Cardiac muscle cell (in vitro differentiated cells and primary cell): ENCODE measurements at places on chromosomes 12 and 14.

DNA sequence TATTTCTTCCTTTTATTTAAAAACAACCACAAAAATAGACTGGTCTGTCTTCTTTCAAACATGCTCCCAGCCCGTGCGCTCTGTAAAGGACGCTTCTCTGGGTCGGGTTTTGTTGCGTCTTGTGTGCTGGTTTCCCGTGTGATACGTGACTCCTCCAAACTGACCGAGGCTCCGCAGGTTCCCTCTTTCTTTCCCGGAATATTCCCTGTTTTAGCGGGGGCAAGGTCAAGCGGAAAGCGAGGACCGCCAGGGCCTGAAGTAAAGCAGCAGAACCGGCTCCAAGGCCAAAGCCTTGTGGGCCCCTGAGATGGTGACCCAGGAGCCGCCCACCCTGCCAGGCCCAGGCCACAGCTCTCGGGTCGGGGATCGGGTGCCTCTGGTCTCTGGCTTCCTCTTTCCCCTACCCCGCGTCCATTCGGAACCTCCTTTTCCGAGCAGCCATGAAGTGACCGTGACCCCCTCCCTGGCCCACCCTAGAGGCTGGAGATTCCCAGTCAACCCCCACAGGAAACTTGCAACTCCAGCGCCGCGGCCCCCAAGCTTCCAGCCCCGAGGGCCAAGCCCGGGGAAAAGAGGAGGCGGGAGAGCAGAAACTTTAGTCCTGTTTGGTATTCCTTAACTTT lies 885 bp upstream of the HOXC10 start:
- H3K36me3 ChIP-seq: no peaks in the 10 kb centered on the region
- H3K27ac ChIP-seq: no peak overlapping the region
- DNase-seq: no peak
- no peak overlapping the region for H3K4me3 ChIP-seq
- no peaks in the 10 kb centered on the region for H3K4me1 ChIP-seq

GRCh38 chr12:19527866-19528265 lies 88.6 kb downstream of the AEBP2 start:
- no peak overlapping the region for H3K4me3 ChIP-seq
- no peaks in the 10 kb centered on the region for H3K36me3 ChIP-seq
- no peaks in the 10 kb centered on the region for H3K27me3 ChIP-seq
- H3K4me1 ChIP-seq: peaks cover 19% of the 10 kb centered on the region
- peak; percentile 48 for DNase-seq

DNA sequence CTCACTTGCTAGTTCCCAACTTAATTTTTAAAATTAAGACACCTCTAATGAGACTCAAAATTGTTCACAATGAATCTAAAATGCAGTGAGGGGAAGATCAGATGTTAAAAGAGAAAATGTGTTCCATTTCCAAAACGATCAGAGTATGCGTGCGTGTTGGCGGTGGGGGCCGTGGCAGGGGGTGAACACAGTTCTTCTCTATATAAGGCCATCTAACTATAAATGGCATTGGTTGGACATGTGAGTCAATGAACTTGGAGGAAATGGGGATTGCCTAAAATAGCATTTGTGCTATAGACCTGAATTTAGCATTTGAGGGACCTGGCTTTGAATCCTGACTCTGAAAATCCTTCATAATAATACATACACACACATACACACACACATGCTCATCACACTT lies 149.4 kb downstream of the FOXN3 start:
- H3K4me3 ChIP-seq: no peak overlapping the region
- no peaks in the 10 kb centered on the region for H3K27me3 ChIP-seq
- no peaks in the 10 kb centered on the region for H3K36me3 ChIP-seq
- DNase-seq: no peak
- peaks cover 31% of the 10 kb centered on the region for H3K4me1 ChIP-seq

GRCh38 chr12:89861086-89861485 lies 152.4 kb upstream of the ATP2B1 start:
- no peak overlapping the region for H3K27ac ChIP-seq
- H3K4me3 ChIP-seq: no peak overlapping the region
- H3K4me1 ChIP-seq: peaks cover 4% of the 10 kb centered on the region
- no peaks in the 10 kb centered on the region for H3K36me3 ChIP-seq
- no peak for DNase-seq

DNA sequence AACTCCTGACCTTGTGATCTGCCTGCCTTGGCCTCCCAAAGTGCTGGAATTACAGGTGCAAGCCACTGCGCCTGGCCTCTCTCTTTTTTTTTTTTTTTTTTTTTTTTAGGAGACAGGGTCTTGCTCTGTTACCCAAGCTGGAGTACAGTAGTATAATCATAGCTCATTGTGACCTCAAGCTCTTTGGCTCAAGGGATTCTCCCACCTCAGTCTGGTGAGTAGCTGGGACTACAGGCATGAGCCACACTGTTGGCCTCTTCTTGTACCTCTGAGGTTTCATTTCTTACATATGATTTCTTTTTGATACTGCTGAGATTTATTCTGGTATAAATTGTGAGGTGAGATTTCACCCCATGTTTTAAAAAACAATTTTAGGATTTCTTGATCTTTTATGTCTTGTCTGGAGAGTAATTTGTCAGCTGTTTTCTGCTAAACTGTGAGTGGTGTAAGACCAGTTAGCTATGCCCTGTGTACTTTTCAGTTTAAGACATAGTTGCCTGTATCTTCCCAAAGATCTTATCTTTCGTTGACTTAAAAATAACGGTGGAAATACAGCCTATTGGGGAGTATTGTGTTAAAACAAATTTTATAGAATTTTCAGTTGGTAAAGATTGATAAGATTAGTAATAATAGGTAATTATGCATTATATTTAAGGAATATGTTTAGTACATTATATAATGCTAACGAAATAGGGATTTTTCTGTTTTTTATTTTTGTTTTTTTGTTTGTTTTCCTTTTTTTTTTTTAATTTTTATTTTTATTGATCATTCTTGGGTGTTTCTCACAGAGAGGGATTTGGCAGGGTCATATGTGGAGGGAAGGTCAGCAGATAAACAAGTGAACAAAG lies 31.7 kb downstream of the WDR20 start:
- H3K36me3 ChIP-seq: no peaks in the 10 kb centered on the region
- H3K4me1 ChIP-seq: peaks cover 22% of the 10 kb centered on the region
- DNase-seq: no peak

GRCh38 chr12:102691773-102692555 lies 211.6 kb upstream of the IGF1 start:
- H3K4me1 ChIP-seq: no peaks in the 10 kb centered on the region
- no peak overlapping the region for H3K4me3 ChIP-seq
- DNase-seq: no peak

GRCh38 chr14:81980601-81981306 lies 447.1 kb upstream of the SEL1L start:
- H3K27me3 ChIP-seq: no peaks in the 10 kb centered on the region
- peaks cover 12% of the 10 kb centered on the region for H3K4me1 ChIP-seq
- H3K4me3 ChIP-seq: no peak overlapping the region
- H3K27ac ChIP-seq: peak overlapping the region; percentile 59

GRCh38 chr12:113958108-113958507 lies 8.0 kb downstream of the RBM19 start:
- peaks cover 19% of the 10 kb centered on the region for H3K36me3 ChIP-seq
- no peak overlapping the region for H3K4me3 ChIP-seq
- no peak overlapping the region for H3K27ac ChIP-seq
- DNase-seq: no peak
- no peaks in the 10 kb centered on the region for H3K4me1 ChIP-seq

GRCh38 chr12:75528692-75529091 lies 17.3 kb upstream of the KRR1 start:
- no peaks in the 10 kb centered on the region for H3K36me3 ChIP-seq
- no peak for DNase-seq
- no peaks in the 10 kb centered on the region for H3K27me3 ChIP-seq
- no peak overlapping the region for H3K27ac ChIP-seq
- no peak overlapping the region for H3K4me3 ChIP-seq
- no peaks in the 10 kb centered on the region for H3K4me1 ChIP-seq

GRCh38 chr14:89922031-89922907 lies 32.3 kb downstream of the EFCAB11 start:
- no peaks in the 10 kb centered on the region for H3K27me3 ChIP-seq
- no peak overlapping the region for H3K4me3 ChIP-seq

- H3K27ac ChIP-seq: peak within 1 kb of the TSS; percentile 98
- peaks cover 9% of the 10 kb centered on the region for H3K36me3 ChIP-seq
- peak within 1 kb of the TSS; percentile 83 for H3K4me3 ChIP-seq
- peak; percentile 96 for DNase-seq
- peaks cover 16% of the 10 kb centered on the region for H3K4me1 ChIP-seq
- H3K27me3 ChIP-seq: no peaks in the 10 kb centered on the region
These were observed at the start of gene KDM5A for GRCh38 chr12:389142-390096. KDM5A (minus strand) TSS chr12:389320; CDS start chr12:389091, 229 bp downstream.

DNA sequence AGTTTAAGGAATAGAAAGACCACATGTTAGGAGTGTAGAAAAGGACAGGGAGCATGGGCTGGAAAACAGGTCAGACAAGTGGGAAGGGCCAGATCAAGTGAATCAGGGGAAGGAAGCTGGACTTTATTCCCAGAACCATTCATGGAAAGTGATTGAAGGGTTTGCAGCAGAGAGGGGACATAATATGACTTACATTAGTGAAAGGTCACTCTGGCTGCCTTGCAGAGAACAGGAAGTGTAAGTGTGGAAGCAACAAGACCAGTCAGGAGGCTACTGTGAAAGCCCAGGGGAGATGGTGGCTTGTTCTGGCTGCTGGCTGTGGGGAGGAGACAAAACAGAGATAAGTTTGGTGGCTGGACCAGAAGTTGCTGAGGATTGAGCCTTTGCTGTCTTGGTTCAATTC lies 69.1 kb downstream of the VCPKMT start:
- H3K36me3 ChIP-seq: no peaks in the 10 kb centered on the region
- no peaks in the 10 kb centered on the region for H3K27me3 ChIP-seq
- no peaks in the 10 kb centered on the region for H3K4me1 ChIP-seq
- H3K4me3 ChIP-seq: no peak overlapping the region

- no peaks in the 10 kb centered on the region for H3K27me3 ChIP-seq
- DNase-seq: no peak
- no peak overlapping the region for H3K4me3 ChIP-seq
- no peaks in the 10 kb centered on the region for H3K36me3 ChIP-seq
- H3K27ac ChIP-seq: no peak overlapping the region
These were observed 103.9 kb downstream of the ALG10 start for GRCh38 chr12:34126239-34126641.

GRCh38 chr14:29668201-29668600 lies 259.4 kb downstream of the PRKD1 start:
- DNase-seq: no peak
- H3K27ac ChIP-seq: no peak overlapping the region
- H3K4me1 ChIP-seq: no peaks in the 10 kb centered on the region
- no peaks in the 10 kb centered on the region for H3K27me3 ChIP-seq
- no peak overlapping the region for H3K4me3 ChIP-seq

DNA sequence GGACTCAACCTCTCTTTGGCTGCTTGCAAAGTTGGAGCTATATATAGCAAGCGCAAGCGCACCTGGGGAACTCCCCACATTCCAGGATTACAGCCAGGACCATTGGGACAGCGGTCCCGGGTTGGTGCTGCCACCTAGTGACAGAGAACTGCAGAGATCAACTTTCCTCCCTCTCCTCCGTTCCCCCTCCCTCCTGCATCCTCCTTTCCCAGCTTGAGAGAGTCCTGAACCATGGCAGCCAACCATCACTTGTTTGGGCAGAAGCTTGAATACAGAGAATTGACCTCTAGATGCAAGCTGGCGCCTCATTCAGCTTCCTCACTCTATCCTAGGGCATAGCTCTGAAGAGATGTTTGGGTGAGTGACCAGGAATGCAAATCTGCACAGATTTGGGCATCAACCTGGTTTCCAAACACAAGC lies 17.4 kb upstream of the FLVCR2 start:
- no peak overlapping the region for H3K27ac ChIP-seq
- no peaks in the 10 kb centered on the region for H3K36me3 ChIP-seq
- peaks cover 3% of the 10 kb centered on the region for H3K4me1 ChIP-seq
- no peaks in the 10 kb centered on the region for H3K27me3 ChIP-seq
- no peak overlapping the region for H3K4me3 ChIP-seq

GRCh38 chr12:100391856-100392255 lies 35.0 kb downstream of the SLC17A8 start:
- no peak overlapping the region for H3K27ac ChIP-seq
- no peaks in the 10 kb centered on the region for H3K36me3 ChIP-seq
- H3K27me3 ChIP-seq: no peaks in the 10 kb centered on the region
- no peak overlapping the region for H3K4me3 ChIP-seq

GRCh38 chr12:75712223-75712622 lies 200.8 kb upstream of the KRR1 start:
- no peaks in the 10 kb centered on the region for H3K27me3 ChIP-seq
- H3K4me3 ChIP-seq: no peak overlapping the region
- DNase-seq: no peak
- H3K27ac ChIP-seq: no peak overlapping the region
- H3K4me1 ChIP-seq: peaks cover 25% of the 10 kb centered on the region

GRCh38 chr14:106694638-106695393 lies 1168.4 kb downstream of the TMEM121 start:
- no peak overlapping the region for H3K27ac ChIP-seq
- no peaks in the 10 kb centered on the region for H3K27me3 ChIP-seq
- DNase-seq: no peak
- H3K4me3 ChIP-seq: no peak overlapping the region
- no peaks in the 10 kb centered on the region for H3K4me1 ChIP-seq

DNA sequence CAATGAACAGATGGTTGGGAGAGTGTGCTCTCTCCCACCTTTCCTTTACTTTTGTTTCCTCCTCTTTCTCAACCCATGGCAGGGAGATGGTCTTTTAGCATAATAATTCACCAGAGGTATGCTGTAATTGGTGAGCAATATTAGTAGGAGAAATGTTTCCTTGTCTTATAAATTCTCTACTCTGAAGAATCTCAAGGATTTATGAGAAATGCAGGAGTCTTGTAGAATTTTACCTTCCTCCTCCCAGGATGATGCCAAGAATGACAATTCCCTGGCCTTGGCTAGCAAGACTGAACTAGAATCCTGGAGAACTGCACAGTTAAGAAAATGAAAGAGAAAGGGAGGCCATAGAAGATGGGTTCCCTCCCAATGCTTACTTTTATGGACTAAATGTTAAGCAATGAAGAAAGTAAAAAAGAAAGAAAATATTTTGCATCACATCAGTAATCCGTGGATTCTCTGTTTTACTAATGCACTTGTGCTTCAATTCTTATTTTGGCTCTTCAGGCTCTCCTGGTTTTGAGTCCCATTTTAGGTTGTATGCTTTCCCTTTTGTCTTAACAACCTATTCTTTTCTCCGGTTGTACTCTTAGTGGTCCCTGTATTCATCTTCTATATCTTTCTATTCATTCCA lies 192.9 kb upstream of the GARIN6 start:
- no peak overlapping the region for H3K27ac ChIP-seq
- no peak for DNase-seq

DNA sequence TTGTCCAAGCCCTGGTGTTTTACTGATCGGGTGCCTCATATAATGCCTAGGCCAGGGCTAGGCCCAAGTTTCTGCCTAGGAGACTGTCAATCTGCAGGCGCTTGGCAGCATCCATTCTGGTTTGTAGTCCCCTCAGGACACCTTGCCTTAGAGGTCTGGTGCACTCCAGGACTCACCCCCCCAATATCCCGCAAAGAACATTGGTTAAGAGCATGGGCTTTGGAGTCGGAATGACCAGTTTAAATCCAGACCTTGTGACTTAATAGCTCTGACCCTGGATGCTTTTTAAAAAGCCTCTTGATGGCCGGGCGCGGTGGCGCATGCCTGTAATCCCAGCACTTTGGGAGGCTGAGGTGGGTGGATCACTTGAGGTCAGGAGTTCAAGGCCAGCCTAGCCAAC lies 60.0 kb downstream of the GALNT16 start:
- no peaks in the 10 kb centered on the region for H3K4me1 ChIP-seq
- H3K36me3 ChIP-seq: no peaks in the 10 kb centered on the region

- DNase-seq: no peak
- H3K27ac ChIP-seq: no peak overlapping the region
- H3K4me3 ChIP-seq: no peak overlapping the region
- no peaks in the 10 kb centered on the region for H3K27me3 ChIP-seq
- no peaks in the 10 kb centered on the region for H3K36me3 ChIP-seq
- no peaks in the 10 kb centered on the region for H3K4me1 ChIP-seq
These were observed 14.1 kb upstream of the ASIC1 start for GRCh38 chr12:50043308-50043707.
